ENCODE measurements at places on chromosomes 4 and X.

- no peak for ATAC-seq
Measured at GRCh38 chr4:20870436-20870835, 170.2 kb downstream of the PACRGL start.

GRCh38 chrX:115214605-115215004 is 19.3 kb downstream of the LRCH2 start:
- no peak for ATAC-seq

DNA sequence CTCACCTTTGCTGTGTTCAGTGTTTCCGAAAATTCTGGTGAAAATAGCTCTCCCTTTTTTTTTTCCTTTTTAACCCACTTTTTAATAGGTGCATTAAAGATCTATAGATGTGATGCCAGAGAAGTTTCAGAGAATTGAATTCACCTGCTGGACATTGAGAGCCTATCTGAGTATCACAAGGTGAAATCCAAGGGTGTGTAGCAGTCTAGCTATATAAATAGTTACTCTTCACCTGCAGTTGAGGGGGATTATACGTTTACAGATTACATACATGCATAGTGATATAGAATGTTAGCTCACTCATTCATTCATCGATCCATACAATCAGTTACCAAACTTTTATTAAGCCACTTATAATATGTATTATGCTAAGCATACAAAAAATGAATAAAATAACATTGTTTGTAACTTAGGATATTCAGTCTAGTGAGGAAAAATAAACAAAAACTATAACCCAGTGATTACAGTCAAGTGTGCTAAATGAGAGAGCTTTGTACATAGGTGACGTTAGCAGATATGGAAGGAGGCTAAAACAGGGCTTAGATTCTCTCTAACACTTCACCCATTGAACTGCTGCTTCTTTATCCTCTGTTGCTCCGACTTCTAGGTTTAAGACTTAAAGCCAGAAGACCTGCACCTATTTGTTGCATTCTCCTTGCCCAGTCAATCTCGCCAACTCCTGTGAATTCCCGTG is 769.0 kb downstream of the STIM2 start:
- ATAC-seq: no peak

DNA sequence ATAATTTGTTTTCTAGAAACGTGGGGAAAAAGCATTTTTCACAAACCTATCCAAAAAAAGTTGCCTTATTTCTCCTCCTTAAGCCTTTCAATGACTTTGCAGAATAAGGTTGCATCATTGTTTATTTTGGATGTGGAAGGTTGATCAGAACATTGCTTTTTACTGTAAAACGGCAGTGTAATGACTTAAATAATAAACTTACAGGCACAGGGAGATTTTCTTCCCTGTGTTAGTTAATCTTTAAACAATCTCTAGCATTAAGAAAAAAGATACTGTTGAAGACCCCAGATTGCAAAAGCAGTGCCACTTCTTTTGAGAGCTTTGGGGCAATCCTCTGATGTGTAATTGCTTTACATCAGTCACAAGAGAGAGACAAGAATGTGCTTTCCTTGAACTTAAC is 153.4 kb downstream of the ARX start:
- no peak for ATAC-seq

- no peak for ATAC-seq
Measured at GRCh38 chr4:41696763-41697162, 51.8 kb downstream of the PHOX2B start.

DNA sequence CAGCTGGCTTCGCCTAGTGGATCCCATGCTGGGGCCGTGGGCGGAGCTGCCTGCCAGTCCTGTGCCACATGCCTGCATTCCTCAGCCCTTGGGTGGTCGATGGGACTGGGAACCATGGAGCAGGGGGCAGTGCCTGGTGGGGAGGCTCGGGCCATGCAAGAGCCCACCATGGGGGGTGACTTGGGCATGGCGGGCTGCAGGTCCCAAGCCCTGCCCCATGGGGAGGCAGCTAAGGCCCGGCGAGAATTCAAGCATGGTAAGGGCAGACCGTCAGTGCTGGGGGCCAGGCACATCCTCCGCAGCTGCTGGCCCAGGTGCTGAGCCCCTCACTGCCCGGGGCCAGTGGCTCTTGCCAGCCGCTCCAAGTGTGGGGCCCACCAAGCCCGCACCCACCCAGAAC is 262.6 kb downstream of the CENPC start:
- ATAC-seq: no peak

DNA sequence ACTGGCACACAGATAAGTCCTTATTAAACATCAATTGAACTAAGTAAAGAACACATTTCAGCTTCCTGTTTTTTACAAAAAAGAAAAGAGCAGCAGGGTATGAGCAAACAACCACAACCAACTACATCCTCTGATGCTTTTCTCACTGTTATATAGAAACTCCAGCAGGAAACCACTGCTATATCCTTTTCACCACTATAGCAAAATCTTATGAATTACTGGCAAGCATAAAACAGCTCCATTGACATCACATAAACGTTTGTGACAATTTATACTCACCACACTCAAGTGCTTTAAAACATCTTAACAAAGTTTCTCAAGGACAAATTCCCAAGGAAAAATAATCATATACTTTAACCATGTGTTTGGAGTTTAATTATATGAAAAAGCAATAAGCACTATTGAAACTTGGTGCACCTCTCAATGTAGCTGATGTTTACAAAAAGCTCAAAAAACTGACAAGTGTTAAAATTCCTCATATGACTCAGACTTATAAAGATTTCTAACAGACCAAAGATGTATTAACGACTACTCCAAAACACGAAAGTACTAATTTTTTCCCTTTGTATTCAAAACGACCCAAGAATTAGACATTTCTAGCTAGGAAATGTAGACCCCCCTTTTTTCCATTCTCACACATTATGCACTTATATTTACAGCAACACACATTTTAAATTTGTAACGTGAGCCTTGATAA is 12.9 kb downstream of the GPRIN3 start:
- ATAC-seq: no peak

DNA sequence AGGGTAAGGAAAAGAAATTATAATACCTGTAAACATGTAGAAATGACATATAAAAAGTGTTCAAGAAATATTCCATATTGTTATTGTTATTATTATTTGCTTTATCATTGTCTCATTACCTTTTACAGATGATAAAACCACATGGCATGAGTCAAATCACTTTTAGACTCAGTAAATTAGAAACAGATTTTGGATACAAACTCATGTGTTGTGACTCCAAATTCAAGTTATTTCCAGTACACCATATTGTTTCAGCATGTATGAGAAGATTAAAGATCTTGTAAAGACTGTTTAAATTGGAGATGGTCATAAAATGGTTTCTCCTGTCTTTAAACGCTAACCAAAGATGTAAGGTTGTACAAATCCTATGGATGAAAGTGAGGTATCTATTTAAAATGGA is 18.1 kb downstream of the PPP1R2C start:
- no peak for ATAC-seq

DNA sequence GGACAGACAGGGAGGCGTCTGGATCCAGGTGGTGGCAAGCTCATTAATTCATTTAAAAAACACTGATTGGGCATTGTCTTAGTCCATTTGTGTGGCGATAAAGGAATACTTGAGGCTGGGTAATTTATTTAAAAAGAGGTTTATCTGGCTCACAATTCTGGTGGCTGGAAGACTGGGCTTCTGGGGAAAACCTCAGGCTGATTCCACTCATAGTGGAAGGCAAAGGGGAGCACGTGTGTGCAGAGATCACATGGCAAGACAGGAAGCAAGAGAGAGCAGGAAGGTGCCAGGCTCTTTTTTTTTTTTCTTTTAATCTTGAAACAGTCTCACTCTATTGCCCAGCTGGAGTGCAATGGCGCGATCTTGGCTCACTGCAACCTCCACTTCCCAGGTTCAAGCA is 100.2 kb upstream of the METTL14 start:
- no peak for ATAC-seq

DNA sequence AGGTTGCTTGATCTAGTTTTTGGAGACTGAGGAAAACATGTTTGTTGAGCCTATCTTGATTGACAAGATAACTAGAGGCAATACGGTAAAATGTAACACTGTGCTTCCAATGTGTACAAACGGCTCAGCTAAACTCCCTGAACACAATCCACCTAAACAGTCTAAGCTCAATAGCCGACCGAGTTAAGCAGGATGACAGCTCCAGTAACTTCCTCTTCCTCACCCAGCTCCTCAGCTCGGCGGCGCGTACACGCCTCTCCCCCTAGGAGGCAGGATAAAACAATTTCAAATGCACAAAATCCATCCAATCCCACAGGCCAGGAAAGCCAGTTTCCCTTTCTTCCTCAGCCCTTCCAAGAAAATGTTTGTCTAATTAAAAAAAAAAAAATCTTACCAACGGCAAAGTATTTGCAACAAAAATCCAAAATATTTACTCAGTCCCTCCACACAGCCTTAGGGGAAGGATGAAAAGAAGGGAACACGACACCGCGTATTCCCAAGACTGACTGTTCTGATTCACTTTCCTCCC is 1.0 kb downstream of the CNOT6L start:
- peak; percentile 57 for ATAC-seq

DNA sequence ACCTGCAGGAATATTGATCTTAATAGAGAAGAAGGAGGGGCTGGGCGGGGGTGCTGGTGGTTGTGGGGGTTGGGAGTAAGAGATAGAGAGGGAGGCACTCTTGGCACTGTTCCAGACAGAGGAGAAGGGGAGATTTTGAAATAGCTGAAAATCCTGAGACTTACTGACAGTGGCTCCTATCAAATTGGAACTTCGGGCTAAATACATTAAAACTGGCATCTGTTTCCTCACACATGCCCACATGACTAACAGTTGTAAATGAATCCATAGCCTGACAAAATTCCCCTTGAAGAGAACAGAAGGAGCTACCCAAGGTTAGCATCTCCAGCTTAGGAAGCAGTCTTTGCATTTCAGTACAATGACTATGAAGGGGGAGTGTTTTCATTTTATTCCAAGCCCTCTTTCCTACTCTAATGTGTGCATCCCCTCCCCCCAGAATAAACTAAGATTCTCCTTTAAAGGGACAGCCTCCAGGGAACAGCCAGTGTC is 1.4 kb downstream of the DCX start:
- no peak for ATAC-seq

GRCh38 chrX:13007519-13008188 is 32.7 kb downstream of the TMSB4X start:
- ATAC-seq: no peak

- no peak for ATAC-seq
Measured at GRCh38 chr4:189806506-189806905, 134.2 kb upstream of the FRG1 start.

- no peak for ATAC-seq
Measured at GRCh38 chr4:6074758-6075157, 56.5 kb upstream of the C4orf50 start.

DNA sequence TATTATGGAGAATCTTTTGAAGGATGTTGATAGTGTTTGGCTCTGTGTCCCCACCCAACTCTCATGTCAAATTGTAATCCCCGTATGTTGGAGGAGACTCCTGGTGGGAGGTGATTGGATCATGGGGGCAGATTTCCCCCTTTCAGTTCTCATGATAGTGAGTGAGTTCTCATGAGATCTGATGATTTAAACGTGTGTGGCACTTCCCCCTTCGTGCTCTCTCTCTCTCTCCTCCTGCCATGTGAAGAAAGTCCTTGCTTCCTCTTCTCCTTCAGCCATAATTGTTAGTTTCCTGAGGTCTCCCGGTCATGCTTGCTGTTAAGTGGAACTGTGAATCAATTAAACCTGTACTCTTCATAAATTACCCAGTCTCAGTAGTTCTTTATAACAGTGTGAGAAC is 166.1 kb upstream of the NUDT6 start:
- ATAC-seq: no peak

DNA sequence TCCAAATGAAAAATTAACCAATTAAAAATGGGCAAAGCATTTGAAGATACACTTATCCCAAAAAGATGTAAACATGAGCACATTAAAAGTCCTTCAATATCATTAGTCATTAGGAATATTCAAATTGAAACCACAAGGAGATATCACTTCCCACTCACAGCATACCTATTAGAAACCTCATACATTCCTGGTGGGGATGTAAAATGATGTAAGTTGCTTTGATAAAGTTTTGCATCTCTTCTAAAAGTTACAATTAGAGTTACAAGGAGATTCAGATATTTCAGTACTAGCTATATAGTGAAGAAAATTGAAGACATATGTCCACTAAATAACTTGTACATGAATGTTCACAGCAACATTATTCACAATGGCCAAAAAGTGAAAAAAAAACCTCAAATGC is 1109.3 kb upstream of the LCORL start:
- no peak for ATAC-seq

DNA sequence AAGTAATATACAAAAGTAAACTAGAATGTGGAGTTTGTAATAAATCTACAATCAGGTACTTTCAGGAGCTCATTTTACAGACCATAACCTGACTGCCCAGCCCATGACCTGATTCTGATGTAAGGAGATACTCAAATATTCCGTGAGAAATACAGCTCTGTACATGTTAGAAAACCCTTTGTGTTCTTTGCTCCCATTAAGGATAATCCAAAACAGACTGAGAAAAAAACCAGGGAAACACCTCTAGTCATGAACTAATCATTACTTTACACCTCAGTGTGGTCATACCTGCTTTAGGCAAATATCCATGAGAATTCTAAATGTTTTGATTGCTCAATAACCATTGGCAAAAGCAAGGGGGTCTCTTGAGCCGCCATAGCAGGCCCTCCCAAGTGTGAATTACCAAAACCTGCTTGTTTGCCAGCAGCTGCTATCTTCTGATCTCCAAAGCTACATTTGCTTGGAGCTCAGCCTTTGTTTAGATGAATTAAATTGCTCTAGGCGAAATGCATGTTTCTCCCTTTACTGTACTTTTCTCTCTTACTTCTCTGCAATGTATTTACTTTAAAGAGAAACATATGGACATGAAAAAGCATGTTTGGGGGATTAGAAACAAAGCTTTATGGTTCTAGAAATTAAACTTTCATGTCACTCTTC is 79.1 kb downstream of the ANKRD50 start:
- no peak for ATAC-seq

- peak; percentile 87 for ATAC-seq
Measured at GRCh38 chr4:140296335-140297220, 76.9 kb upstream of the SCOC start.

DNA sequence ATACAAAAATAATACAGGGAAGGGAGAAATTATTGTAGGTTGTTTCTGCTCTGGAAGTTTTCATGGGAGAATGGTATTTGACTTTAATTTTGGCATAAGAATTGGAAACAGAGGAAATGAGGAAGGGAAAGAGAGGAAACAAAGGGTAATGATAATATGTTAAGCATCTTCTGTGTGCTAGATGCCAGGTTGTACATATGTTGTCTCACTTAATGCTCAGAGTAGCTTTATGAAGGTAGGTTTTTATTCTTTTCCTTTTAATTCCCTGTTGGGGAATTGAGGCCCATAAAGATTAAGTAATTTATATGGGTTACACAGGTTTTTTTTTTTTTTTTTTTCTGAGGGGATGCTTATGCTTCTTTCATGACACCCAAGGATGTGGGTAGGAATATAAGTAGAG is 19.2 kb downstream of the BLTP1 start:
- no peak for ATAC-seq

- ATAC-seq: no peak
Measured at GRCh38 chr4:53576676-53577372, 14.5 kb downstream of the LNX1 start.

DNA sequence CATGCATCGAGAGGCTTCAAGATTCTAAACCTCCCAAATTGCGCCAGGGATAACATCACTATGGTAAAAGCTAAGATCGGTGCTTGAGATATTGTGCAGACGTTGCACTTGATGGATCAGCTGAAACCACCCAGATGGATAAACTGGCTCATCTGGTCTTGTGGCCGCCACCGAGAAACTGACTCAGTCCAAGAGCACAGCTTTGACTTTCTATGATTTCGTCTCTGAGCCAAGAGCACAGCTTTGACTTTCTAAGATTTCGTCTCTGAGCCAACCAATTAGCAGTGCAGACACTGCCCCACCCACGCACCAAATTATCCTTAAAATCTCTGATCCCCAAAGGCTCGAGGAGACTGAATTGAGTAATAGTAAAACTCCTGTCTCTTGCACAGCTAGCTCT is 687.2 kb downstream of the FAM133A start:
- no peak for ATAC-seq

Measured in motor neuron (in vitro differentiated cells).